ENCODE measurements at places on chromosomes 11 and 22.

- no peak for DNase-seq
Measured at GRCh38 chr11:80523057-80523456, 1082.2 kb upstream of the TENM4 start.

GRCh38 chr11:31127290-31127689 is 242.2 kb downstream of the DCDC1 start:
- DNase-seq = no peak

GRCh38 chr11:5226732-5227310 is at the start of gene HBB:
Gene HBB, minus strand, starts transcription at chr11:5227071. Its CDS starts 50 bp downstream, at chr11:5227021.
- DNase-seq = no peak

- DNase-seq = no peak
Measured at GRCh38 chr11:130165601-130166456, 6.2 kb downstream of the ST14 start.

GRCh38 chr11:65945430-65945911 is at the start of gene TSGA10IP:
Gene TSGA10IP, plus strand, starts transcription at chr11:65945480. Its CDS starts 196 bp downstream, at chr11:65945676.
- no peak for DNase-seq

DNA sequence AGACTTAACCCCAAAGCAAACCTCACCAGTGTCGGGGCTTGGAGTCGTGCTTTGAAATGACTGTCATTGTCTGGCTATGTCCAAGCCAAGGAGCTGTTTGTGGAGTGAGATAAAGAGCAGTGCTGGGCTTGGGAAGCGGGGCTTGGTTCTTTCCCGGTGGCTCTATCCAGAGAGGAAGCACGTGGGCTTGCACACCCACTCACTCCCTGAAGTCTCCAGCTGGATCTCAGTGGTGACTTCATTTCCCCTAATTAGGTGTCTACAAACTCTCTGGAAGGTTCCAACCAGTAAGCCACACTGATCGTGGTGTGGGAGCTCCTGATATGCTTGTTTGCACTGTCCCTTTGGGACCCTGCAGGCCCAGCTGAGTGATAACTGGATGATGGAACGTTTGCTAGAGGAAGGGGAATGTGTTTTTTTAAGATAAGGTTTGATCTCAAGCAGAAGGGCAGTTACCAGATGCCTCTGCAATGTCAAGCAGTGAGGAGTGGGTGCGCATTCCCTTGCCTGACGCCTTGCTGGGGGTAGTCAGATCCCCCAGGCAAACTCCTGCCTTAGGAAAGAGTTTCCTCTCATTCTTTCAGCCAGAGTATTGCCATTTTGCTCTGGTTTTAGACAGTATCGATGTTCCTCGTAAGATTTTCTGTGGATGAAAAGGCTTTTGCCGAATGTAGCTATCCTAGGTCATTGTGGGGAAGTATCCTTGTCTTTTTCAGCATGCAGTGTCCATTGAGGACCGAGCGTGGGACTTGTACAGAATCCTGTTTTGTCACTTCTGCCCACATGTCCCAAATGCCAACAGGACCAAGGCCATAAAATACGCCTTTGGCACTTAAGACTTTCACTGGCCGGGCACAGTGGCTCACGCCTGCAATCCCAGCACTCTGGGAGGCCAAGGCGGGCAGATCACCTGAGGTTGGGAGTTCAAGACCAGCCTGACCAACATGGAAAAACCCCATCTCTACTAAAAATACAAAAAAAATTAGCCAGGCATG is 90.9 kb downstream of the MICAL2 start:
- no peak for DNase-seq

- no peak for DNase-seq
Measured at GRCh38 chr11:67633758-67634365, 4.1 kb upstream of the NUDT8 start.

GRCh38 chr22:17964643-17965042 is 59.7 kb downstream of the MICAL3 start:
- DNase-seq = no peak

- no peak for DNase-seq
Measured at GRCh38 chr11:29483831-29484230, 533.0 kb downstream of the KCNA4 start.

All from activated naive CD4-positive, alpha-beta T cell treated with anti-CD3 and anti-CD28 coated beads, Interleukin-2, amount 50 U/mL, for 16 hours (primary cell).